NCI-H1105 (cell line): ENCODE measurements at places on chromosomes 7 and 10.

DNA sequence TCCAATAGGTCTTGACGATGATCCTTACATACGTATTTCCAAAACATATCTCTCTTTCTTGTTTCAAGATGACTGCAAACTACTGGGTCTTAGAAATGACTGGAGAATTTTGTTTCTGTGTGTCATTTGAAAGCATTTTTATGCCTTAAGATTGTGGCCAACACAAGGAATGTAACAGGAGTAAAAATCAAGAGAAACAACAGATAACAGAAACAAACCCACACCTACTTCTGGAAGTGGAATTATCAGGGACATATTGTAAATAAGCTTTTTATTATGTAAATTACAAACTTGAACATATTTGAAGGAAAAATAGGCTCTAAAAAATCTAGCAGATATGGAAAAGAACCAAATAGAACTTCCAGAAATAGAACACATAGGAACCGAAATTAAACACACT is 195.6 kb downstream of the CYP26A1 start:
- no peak for DNase-seq

GRCh38 chr7:77536017-77536412 is 1.1 kb upstream of the PTPN12 start:
- no peak for DNase-seq

GRCh38 chr10:13803566-13804554 is 217.1 kb downstream of the PRPF18 start:
- DNase-seq, result no peak

- DNase-seq, result no peak
Measured at GRCh38 chr10:105807935-105808587, 1167.0 kb downstream of the SORCS3 start.

DNA sequence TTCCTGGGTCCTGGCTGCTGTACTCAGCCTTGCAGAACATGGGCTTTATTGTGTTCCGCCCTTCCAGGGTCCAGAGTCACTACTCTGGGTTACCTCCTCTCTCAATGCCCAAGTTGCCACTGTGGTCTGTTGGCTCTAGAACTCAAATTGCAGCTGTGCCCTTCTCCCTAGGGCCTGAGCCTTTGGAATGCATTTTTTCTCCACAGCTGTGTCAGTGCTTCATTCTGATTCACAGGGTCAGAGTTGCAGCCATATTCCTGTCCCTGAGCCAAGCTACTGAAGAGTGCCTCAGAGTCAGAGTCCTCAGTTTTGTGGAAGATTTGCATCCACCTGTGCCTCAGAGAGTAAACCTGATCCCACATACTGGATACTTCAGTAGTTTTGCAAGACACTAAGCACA is 167.5 kb downstream of the ITGB1 start:
- DNase-seq, result no peak

GRCh38 chr7:19621740-19622139 is 87.1 kb downstream of the POLR1F start:
- no peak for DNase-seq

GRCh38 chr7:151342102-151342646 is 562 bp downstream of the NUB1 start:
- DNase-seq, result no peak
